T-cell (primary cell): ENCODE measurements at places on chromosomes 1 and 21.

DNA sequence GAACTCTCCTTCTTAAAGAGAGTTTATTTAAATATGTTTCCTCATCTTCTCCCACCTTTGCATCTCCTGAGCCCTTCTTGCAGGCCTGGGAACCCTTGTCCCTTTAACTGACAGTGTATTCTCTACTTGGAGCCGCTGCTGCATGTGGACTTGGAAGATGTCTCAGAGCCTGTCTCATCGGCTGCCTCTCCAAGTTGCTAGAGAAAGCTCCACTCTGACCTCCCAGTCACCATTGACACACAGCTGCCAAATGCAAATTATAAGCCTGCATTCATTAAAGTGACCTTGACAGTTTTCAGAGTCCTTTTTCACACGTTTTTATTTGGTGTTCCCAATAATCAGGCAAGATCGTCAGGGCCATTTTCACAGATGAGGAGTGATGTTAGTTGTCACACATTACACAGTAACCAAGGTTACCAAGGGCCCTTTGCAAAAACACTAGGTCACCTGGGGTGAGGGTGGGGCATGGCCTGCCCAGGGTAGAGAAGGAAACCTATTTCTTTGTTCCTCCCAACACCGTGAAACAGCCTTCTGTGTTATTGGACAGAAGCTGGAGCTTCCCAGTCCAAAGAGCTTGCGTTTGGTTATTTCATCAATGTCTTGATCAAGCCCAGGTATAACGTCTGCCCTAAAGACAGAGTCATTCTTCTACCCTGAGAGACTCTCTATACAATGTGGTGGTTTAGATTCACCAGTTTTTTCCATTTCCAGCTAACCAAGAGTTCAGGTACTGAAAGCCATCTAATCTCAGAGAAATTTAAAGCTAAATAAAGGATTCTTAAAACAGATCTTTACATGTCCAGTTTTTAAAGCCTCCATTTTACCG, 164.1 kb downstream of the GALNT2 start:
- DNase-seq: no peak

GRCh38 chr1:12314333-12314903, 84.6 kb downstream of the VPS13D start:
- no peak for DNase-seq

GRCh38 chr1:244350027-244350426, 101.7 kb downstream of the ADSS2 start:
- no peak for DNase-seq

DNA sequence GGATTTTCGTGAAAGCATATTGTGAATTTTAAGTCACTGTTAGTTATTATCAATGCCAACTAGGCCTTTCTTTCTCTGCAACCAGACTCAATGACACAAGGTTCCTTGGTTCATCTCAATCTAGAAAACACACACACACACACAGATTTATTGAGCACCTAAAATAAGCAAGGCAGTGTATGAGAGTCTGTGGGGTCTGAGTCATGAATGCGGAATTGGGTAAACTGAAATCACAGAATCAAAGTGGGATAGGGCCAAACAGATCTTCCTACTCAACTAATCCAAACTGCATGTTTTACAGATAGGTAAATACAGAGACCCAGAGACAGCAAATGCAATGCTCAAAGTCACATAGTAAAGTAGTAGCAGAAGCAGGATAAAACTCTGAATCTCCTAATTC, 48.5 kb upstream of the NRDC start:
- no peak for DNase-seq

DNA sequence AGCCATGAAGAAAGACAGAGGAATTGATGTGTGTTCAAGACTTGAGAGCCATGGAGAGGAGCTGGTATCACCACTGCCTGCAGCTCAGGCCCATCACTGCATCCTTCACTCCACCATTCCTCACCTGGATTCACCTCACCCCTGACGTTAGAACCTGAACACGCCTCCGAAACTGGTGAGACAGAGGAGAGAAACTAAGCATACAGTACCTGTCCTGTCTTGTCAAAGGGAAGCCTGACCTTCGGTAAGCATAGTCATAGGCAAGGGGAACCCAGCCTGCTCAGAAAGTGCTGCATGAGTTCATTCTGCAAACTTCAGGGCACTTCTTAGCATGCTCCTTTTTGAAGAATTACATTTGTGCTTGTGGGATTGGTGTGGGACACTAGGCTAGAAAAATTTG, 425.8 kb downstream of the DSCAM start:
- no peak for DNase-seq

DNA sequence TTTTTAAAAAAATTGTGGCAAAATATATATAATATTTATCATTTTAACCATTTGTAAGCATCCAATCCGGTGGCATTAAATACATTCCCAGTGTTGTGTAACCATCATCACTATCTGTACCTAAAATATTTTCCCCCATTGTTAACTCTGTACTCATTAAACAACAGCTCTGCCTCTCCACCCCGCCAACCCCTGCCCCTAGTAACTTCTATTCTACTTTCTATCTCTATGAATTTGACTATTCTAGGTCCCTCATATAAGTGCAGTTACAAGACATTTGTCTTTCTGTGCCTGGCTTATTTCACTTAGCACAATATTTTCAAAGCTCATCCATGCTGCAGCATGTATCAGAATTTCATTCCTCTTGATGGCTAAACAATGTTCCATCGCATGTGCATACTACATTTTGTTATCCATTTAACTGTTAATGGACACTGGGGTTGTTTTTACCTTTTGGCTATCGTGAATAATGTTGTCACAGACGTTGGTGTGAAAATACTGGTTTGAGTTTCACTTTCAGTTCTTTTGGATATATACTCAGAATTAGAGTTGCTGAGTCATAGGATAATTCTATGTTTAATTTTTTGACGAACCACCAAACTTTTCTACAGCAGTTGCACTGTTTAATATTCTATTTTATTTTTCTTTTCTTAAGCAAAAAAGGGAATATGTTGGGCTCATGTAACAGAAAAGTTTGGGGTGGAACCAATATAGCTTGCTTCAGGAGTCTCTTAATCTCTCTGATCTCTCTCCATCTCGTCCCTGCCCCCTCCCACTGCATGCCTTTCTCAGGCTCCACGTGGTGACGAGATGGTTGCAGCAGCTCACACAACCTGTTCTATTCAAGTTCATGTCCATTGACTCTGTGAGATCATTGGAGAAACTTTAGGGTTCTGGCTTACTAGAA, 25.2 kb upstream of the RCAN1 start:
- no peak for DNase-seq

- DNase-seq: no peak
Measured at GRCh38 chr1:247274605-247275256, 18.9 kb downstream of the VN1R5 start.
